Right ventricle myocardium superior (tissue), 1 donor: ENCODE measurements at places on chromosomes 12 and 14.

DNA sequence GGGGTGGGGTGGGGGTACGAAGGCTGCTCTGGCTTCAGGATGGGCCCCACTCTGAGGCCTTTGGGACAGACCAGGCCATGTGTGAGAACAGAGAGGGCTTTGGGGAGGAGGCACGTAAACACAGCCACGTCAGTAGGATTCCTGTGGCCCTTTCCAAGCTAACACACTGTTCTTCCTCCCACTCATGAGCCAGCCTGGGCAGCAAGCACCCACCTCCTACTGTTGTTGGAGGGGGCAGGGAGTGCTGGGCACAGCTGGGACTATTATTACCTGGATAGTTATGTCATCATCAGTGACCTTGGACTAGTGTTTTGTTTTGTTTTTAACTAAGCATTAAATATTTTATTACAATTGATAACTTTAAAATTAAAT lies 5.3 kb downstream of the CHGA start:
- no peak for DNase-seq

DNA sequence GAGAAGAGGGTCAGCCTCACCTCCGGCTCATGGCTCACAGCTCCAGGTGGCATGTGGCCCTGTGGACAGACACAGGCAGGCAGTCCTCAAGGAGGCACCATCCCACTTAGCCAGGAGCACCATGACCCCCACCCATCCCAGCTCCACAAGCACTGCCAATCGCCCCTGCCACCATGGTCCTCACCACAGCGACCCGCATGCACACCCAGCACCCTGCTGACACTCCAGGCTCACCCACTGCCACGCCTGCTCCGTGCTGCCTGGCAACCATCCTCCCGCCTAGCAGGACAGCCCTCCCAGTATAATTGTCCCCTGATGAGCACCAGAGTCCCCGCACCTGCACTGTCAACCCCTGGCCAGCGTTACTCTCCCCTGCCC lies 50.9 kb downstream of the TRPV4 start:
- no peak for DNase-seq

DNA sequence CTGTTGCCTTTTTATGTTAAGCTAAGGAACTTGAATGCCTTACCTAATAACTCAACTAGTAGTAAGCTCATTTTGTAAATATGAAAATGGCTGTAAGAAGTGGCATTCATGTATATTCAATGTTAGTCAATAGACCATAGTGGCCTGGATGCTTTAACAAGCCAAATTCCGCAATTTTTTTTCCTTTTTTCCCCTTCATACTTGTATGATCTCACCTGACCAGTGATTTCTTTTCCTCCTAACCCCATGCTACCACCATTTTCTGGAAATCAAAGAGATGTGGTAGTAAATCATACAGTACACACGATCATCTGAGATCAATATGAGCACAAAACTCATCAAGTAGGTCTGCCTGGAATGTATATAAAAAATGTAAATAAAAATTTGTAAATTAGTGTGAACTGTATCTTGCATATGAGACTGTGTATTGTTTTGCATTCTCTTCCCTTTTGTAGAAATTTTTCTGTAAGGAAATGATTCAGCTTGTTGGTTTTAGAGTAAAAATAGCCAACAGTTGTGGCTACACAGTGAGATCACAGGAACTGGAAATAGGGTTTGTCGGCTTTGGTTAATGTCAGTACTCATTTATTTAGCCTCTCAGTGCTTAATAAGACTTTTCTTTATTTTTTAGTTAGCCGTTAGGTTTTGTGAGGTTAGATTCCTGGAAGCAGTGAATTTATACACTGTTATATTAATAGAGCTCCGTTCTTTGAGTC lies 62.5 kb downstream of the ETNK1 start:
- no peak for DNase-seq

- DNase-seq: no peak
These were observed 25.6 kb upstream of the SLC5A8 start for GRCh38 chr12:101235686-101236085.

GRCh38 chr14:51823706-51824105 lies 36.7 kb upstream of the GNG2 start:
- no peak for DNase-seq

- DNase-seq: no peak
These were observed 1190.7 kb upstream of the SEL1L start for GRCh38 chr14:82724316-82724715.

- no peak for DNase-seq
These were observed 255.8 kb downstream of the CCDC91 start for GRCh38 chr12:28446031-28446430.

- no peak for DNase-seq
These were observed 965 bp downstream of the CD163 start for GRCh38 chr12:7502612-7503011.

- DNase-seq: no peak
These were observed 17.8 kb downstream of the SINHCAF start for GRCh38 chr12:31308116-31308515.

- DNase-seq: no peak
These were observed 151.4 kb upstream of the CPSF6 start for GRCh38 chr12:69087986-69088385.

- DNase-seq: no peak
These were observed 1.1 kb downstream of the C1R start for GRCh38 chr12:7091171-7091570.

DNA sequence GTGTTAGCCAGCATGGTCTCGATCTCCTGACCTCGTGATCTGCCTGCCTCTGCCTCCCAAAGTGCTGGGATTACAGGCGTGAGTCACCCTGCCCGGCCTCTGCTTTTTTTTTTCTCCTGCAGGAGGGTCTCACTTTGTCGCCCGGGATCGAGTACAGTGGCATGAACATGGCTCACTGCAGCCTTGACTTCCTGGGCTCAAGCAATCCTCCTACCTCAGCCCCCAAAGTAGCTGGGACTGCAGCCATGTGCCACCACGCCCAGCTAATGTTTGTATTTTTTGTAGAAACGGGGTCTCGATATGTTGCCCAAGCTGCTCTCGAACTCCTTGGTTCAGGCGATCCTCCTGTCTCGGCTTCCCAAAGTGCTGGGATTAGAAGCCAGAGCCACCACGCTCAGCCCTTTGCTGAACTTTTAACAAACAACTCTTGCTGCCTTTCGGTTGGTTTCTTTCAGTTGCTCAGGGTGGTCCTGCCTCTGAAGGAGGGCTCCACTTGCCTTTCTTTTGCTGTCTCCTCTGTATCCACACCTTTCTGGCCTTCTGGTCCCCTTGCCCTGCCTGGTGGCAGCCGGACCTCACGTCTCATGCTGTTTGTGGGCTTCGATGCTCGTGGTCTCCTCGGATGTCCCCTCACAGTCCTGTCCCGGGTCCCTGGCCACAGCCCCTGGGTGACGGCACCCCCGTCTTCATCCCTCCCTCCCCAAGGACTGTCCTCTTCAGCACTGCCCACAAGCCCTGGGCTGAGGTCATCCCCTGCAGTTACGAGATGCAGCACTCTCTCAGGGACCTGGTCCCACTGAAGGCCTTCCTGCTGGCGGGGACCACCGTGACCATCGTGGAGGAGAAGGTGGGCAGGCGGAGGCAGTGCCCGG lies 3.8 kb upstream of the B3GNT4 start:
- DNase-seq: no peak

- no peak for DNase-seq
These were observed 30.7 kb downstream of the LRIG3 start for GRCh38 chr12:58889557-58889956.

DNA sequence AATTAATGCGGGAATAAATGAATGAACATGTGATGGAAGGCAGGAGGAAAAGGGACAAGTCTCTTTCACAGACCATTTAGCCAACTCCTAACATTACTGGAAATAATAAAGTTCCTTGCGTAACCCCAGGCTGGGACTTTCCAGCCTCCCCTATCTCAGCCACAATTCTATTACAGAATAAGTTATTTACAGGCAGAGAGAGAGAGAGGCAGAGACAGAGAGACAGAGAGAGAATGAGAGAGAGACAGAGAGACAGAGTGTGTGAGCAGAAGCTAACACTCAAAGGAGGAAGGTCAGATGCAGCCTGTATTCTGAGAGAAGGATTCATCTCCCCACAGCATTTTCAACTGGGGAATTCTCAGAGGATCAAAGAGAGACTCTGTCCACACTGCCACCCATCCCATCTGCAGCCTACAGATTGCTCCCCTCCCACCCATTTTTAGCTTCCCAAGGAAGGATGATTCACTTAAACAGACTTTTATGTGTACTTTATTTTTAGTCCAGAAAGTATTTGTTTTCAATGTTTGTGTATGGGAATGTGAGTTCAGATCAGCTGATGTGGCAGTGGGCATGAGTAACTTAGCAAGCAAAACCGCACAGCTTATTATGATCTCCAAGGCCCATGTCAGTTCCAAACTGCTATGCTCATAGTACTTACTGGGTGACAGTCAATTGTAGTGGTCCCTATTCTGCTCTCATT lies 165.7 kb downstream of the CAND1 start:
- DNase-seq: no peak

- no peak for DNase-seq
These were observed 785.8 kb downstream of the MED13L start for GRCh38 chr12:115491511-115492250.

GRCh38 chr14:106681568-106681967 lies 1155.2 kb downstream of the TMEM121 start:
- DNase-seq: no peak

- DNase-seq: no peak
These were observed 187.8 kb upstream of the KRR1 start for GRCh38 chr12:75699251-75699650.

DNA sequence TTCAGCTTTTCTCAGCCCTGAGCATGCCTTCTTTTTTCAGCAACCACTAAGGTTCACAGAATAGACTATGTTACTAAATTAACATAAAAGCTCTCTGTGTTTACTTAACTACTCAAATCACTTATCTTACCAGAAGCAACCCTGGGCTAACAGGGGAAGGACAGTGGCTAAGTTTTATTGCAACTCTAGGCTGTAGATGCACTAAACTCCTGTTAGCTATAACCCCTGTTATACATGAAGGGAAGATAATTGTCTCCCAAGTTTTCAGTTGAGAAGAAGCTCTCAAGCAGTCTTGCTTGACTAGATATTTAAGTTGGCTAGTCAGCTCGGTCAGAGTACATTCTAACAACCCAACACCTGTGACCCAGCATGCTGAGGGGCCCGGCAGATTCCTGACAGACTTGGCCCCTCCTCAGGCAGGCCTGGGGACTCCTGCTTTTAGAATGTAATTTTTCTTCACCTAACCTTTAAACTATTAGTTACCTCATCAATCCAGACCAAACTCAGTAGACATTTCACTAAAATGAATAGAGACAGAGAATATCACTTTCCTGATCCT lies 464.5 kb downstream of the EGLN3 start:
- no peak for DNase-seq
